ENCODE measurements at places on chromosomes 5 and 9. TPM values are rescaled to one million over a fixed set of nuclear protein-coding genes. Genes with fewer than 3 reads are reported as not detected.

Gene PCDHAC2
- total RNA-seq: not detected

Gene FIBCD1
- total RNA-seq: not detected

Gene SPATA31C1
- total RNA-seq: not detected

Gene SMC2
- total RNA-seq: 60.8 TPM

Gene SCGB3A2
- not detected for total RNA-seq

Gene TTC23L
- not detected for total RNA-seq

Gene TSSK1B
- not detected for total RNA-seq

Gene C9
- total RNA-seq: not detected

Gene SGCD
- not detected for total RNA-seq

Gene PCDHGA10
- 0.21 TPM for total RNA-seq

DNA sequence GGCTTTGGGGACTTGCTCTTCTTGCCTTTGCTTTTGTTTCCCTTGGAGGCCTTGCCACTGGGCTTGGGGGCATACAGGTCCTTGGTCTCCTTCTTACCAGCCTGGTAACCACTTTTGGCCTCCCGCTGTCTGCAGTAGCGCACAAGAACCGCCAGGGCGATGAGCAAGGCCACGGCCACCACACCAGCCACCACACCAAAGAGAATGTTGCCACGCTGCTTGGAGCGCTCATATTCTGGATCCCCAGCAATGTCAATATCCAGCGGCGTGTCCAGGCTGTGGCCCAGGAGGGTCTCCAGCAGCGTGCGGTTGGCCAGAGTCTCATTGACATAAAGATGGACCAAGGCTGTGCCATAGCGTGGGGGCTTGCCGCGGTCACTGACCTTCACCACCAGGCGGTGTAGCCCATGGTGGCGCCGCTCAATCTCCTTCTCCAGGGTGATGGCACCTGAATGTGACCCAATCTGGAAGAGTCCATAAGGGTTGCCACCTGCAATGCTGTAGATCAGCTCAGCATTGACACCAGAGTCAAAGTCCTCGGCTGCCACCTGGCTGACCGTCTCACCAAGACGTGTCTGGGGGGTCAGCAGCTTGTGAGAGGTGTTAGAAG, 14.5 kb downstream of the PCDH1 start:
- DNase-seq: no peak

DNA sequence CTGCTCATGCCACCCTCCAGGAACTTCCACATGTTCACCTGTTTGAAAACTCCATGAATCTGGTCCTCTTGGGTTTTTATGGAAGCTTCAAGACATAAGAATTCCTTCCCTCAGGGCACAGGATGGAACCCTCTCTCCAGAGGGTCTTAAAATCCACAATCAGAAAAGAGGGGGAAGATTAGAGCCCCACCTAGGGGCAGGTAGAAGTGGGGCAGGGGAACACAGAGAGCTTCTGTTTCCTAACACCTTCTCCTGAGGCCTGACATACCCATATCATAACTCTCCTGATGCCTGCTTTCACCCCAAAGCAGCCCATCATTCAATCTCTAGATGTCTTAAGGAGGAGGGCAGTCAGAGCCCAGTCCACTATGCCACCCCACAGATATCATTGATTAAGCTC, 1087.7 kb upstream of the ARRDC3 start:
- no peak for DNase-seq

DNA sequence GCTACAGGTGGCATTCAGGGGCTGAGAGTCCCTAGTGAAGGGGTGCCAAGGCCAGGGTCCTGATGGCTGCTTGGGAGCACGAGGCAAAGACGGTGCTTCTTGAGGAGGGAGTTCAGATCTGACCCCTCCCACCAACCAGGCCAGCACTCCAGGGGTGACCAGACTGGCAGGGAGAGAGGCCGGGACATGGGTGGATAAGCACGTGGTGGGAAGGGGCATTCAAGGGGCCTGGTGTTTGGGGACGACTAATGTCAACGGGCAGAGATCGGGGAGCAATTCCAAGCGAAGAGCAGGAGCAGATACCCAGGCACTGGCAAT, 4.5 kb downstream of the RGS14 start:
- no peak for DNase-seq

DNA sequence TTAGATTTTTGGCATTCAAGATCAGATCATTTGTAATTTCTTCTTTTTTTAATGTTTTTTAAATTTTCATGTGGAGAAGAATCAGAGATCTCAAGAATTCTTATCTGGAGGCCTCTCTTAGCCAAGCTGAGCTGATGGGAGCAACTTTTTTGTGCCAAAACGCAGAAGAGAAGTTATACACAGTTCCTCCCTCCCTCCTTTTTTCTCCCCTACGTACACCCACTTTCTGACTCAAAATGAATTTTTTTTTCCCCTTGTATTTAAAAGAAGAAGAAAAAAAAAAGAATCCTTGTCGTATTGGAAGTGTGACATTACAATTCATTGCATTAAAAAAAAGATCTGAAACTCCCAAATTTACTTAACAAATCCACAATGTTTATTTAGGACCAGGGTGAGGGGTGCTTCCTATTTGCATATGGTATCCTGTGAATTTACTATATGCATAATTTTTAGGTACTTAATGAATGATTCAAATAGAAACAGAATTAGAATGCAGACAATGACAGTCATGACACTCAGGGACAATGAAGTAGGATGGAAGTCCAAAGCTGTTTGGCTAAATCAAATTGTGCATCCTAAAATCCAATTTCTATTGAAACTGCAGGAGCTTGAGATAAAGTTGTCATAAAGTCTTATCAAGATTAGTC, 54.4 kb downstream of the EBF1 start:
- DNase-seq: no peak

DNA sequence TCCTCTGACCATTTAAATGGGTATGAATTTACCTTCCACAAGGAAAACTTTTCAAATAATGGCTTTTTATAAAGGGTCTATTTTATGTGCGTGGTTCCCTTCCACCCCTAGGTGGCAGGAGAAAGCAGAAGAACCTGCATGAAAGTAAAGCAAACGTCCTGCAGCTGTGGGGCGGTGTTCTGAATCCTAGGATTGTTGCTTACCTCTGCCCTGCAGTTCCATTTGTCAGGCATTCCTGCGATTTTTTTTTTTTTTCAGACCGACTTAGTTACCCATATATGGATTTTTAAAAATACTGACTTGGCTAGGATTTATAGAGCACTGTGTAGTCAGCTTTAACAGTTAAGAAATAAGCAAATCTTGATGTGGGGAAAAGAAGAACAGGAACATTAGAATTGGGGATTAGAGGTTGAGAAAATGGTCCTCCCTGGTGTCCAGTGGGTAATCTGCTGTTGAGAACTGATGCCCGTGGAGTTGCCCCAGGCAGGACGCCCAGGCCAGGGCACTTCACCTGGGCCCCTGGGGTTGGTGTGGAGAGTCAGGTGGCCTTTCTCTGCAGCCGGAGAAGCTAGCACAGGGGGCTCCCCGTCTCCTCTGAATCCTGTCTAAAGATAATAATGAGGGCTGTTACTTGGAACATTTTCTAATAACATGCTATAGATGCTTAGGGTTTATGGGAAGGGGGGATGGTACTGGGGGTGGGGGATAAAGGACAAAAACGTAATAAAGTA, 30.4 kb upstream of the LTC4S start:
- DNase-seq: peak; percentile 83

DNA sequence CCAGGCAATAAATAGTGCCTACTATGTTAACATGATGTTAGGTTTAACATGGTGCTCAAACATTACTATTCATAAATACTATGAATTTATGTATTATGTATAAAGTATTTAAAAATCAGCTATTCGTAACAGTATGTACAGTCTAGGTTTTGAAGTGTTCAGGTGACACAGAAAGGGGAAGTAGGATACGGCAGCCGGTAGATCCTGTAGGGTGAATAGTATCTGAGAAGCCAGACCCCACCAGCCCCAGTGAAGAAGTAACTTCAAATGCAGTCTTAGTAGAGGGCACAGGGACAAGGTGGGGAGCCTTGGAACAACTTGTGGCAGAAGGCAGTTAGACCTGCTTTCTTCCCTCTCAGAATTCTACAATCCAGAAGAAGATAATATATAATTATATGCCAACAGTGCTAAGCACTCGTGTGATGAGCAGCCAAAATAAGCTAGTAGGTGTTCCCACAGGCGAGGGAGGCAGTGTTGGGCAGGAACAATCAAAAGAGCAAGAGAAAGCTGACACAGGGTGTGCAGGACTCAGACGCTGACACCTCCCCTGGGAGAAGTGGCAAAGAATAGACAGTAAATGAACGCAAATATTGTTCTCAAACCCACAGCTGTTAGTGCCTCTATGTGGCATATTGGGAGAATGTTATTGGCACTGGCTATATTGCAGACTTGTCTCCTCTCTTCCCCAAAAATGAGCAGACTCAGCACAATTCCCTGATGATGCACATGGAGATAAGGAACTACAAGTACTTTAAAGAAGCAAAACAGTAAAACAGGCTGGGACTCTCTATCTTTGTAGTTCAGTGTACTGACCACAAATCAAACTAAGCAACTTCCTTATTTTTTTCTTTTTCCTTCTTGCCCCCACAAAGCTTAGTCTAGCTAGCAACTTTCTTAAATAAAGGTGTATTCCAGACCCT, 4.6 kb downstream of the ZNF367 start:
- peak; percentile 72 for DNase-seq

- no peak for DNase-seq
Measured at GRCh38 chr9:120628207-120628924, 48.4 kb upstream of the CDK5RAP2 start.

- DNase-seq: no peak
Measured at GRCh38 chr9:68437785-68438184, 81.4 kb downstream of the PGM5 start.

DNA sequence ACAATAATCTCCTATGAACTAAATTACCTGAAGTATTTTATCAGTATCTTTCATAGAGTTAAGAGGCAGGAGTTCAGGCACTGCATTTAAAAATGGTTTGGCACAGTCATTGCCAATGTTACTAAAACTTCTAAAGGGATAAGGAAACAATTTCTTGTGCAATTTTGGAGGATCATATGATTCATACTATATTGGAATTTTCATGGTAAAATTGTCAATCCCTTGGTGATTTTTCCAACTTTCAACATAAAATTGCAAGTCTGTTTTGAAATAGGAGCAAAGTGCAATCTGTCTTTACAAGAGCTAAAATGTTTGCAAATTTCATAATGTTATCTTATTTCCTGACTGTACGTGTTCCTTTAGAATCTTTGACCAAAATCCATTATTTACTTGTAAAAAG, 211.1 kb downstream of the DMRTA1 start:
- no peak for DNase-seq

DNA sequence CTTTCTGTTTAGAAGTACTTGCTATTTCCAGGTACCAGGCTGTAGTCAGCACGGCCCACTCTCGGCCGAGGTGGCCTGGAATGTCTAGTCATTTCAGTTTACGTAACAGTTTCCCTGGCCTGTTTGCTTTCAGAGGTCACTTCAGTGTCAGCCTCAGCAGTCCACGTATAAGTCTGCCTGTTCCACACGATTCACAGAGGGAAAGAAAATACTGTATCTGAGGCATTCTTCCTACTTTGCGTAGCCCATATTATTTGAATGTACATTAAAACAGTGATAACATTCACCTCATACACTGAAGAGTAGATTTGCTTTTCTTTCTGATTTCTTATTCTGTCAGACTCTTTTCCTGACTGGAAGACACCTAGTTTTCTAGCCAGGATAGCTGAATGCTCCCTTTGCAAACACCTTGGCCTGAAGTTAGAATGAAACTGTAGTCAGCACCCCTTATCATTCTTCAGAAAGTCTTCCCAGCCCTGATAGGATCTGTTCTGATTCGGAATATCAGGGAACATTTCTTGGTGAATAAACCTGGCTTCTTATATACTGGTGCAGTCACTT, 140.9 kb downstream of the AOPEP start:
- no peak for DNase-seq

DNA sequence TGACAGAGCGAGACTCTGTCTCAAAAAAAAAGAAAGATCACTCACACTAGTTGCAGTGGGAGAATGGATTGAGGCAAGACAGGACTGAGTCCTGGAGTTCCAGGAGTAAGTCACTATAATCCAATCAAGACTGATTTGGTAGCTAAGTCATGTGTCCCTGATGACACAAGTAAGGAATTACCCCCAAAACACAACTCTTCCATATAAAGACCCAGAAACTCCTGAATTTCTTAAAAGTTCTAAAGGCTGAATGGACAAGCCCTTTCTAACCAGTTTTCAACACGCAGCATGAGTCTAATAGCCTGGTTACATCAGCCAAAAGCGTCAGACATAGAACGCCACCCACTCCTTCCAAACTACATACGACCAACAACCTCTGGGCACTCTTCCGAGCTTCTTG, 2.5 kb downstream of the ZFP62 start:
- no peak for DNase-seq

DNA sequence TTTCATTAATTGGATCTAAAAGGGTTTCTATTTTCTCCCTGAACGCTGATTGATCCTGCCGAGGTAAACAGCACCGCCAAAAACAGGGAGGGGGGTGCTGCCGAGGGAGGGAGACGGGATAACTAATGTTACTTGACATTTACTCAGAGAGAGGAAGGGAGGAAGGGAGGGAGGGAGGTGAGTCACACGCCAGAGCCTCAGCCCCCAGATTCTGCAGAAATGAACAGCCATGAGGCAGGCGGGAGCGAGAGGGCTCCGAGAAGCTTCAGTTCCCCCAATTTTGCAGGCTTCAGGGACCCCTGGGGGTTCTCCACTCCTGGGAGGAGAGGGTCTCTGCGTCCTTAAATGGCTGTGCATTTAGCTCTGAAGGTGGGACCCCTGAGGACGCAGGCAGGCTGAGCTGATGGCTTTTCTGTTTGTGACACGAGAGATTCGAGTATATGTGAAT, 59.1 kb upstream of the IER5L start:
- peak; percentile 80 for DNase-seq

GRCh38 chr9:92882276-92882675, 4.4 kb upstream of the ZNF484 start:
- peak; percentile 54 for DNase-seq

DNA sequence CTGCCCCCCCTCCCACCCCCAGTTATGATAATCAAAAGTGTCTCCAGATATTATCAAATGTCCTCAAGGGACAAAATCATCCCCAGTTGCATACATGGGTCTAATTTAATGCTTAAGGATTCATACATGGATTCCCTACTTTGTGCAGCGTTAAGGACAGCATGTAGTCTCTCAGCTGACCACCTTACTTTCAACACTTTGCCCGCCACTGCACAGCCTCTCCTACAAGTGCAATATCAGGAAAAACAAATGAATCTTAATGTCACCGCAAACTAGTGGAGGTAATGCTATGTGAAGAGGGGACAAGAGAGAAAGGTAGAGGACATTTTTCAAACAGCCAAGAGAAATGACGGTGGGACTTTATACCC, 78.6 kb downstream of the TLE1 start:
- DNase-seq: no peak

DNA sequence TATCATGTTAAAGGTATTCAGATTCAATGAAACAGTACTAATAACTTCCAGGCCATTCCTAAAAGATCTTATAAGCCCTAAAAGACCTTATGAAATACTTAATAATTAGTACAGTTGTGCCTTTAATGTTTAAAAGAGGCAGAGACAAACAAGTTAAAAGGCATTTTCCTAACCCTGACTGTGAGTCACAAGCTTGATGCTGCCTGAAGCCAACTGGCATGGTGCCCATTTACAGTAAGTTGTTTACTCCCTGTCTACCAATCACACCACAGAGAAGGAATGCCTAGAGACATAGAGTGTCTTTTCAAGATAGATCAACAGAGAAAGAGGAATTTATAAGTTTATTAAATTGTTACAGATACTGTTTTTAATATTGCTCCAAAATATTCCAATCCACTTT, 47.8 kb downstream of the NR3C1 start:
- no peak for DNase-seq

GRCh38 chr9:5205071-5205470, 19.6 kb upstream of the INSL6 start:
- no peak for DNase-seq

- DNase-seq: no peak
Measured at GRCh38 chr5:174172152-174172551, 126.6 kb downstream of the NSG2 start.

- no peak for DNase-seq
Measured at GRCh38 chr9:100619194-100619593, 41.3 kb downstream of the CAVIN4 start.

Data from activated CD4-positive, alpha-beta T cell treated with anti-CD3 and anti-CD28 coated beads, Interleukin-2, amount 10 ng/mL, durations not matched to agents 24 days and 14 days (primary cell).